Endothelial cell of umbilical vein (primary cell): ENCODE measurements at places on chromosomes 11 and 22. TPM values are rescaled to one million over a fixed set of nuclear protein-coding genes. Genes with fewer than 3 reads are reported as not detected.

Gene BDNF
- 3.2 and 3.6 TPM in 2 replicates for polyA plus RNA-seq

Gene PGA5
- not detected in 2 replicates for polyA plus RNA-seq

Gene MS4A6E
- polyA plus RNA-seq: not detected in 2 replicates

Gene TMEM86A
- 2.1 and 3.8 TPM in 2 replicates for polyA plus RNA-seq

Gene CDC42BPG
- polyA plus RNA-seq: 0.13 and 0.19 TPM in 2 replicates

Gene C2CD2L
- polyA plus RNA-seq: 9.1 and 10.2 TPM in 2 replicates

Gene CRYBB2
- polyA plus RNA-seq: 0.24 and 0.36 TPM in 2 replicates

Gene GAL3ST3
- polyA plus RNA-seq: 0.15 and 0.24 TPM in 2 replicates

Gene LMO1
- not detected in 2 replicates for polyA plus RNA-seq

Gene C11orf24
- polyA plus RNA-seq: 34.1 and 40.4 TPM in 2 replicates

Gene HPX
- polyA plus RNA-seq: 1.5 and 1.6 TPM in 2 replicates

Gene CCT8L2
- polyA plus RNA-seq: not detected in 2 replicates
